Stimulated activated CD4-positive, alpha-beta T cell treated with anti-CD3 and anti-CD28 coated beads, Interleukin-15, amount 100 ng/mL, for 1 hour (primary cell): ENCODE measurements at places on chromosomes 7 and 10.

- no peak for DNase-seq
Measured at GRCh38 chr7:15821484-15822427, 135.3 kb upstream of the MEOX2 start.

DNA sequence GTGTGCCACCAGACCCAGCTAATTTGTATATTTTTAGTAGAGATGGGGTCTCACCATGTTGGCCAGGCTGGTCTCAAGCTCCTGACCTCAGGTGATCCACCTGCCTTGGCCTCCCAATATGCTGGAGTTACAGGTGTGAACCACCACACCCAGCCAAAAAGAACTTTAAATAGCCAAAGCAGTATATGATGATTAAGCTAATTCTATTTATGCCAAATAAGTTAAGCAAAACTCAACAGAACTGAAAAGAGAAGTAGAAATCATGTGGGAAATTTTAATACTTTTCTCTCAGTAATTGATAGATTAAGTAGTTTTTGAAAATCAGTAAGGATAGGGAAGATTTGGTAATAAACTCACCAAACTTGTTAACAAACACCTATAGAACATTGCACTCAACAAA lies 24.5 kb upstream of the RHEB start:
- DNase-seq, result no peak

GRCh38 chr7:68205826-68206225 lies 1209.2 kb downstream of the TYW1 start:
- no peak for DNase-seq

- no peak for DNase-seq
Measured at GRCh38 chr7:65976659-65977196, 5.3 kb downstream of the GUSB start.

DNA sequence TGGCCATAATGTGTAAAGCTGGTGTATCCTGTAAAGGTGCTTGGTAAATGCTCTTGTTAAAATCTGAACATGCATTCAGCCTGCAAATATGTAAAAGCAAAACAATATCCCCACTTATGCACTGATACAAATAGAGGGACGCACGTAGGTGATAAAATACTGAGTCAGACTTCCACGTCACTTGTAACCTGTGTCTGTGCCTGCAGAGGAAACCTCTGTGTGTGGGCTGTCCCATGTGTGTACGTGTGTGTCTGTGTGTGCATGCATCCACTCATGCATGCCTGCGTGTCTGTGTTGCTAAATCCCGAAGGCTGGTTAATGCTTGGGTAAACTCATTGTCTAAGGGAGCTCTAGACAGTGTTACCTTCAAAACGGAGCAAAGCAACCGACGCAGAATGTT lies 68.9 kb downstream of the KLF6 start:
- no peak for DNase-seq

- no peak for DNase-seq
Measured at GRCh38 chr10:131663351-131663750, 237.5 kb upstream of the PPP2R2D start.

DNA sequence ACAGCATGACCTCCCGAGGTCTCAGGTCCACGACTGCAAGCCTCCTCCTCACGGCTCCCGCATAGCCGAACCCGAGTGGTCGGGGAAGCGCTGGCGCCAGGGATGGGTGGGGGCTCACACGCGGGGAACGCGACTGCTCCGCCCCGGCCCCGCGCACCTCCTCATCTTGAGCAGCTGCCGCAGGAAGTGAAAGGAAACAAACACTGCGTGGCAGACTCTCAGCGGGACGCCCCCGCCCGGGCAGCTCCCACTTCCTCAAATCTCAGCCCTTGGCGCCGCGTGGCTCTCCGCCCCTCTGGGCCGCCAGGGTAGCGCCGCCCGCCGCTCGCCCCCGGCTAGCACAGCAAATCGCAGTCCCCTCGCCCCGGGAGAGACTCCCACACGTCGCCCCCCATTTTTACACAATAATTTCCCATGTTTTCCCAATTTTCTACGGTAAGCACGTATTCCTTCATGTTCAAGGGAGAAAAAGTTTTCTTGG lies at the start of gene TMEM243:
Gene TMEM243 (minus strand): TSS at position 188 of the 481 bp plus-strand sequence. CDS start 229 bp downstream, outside the sequence.
- DNase-seq, result peak; percentile 64

DNA sequence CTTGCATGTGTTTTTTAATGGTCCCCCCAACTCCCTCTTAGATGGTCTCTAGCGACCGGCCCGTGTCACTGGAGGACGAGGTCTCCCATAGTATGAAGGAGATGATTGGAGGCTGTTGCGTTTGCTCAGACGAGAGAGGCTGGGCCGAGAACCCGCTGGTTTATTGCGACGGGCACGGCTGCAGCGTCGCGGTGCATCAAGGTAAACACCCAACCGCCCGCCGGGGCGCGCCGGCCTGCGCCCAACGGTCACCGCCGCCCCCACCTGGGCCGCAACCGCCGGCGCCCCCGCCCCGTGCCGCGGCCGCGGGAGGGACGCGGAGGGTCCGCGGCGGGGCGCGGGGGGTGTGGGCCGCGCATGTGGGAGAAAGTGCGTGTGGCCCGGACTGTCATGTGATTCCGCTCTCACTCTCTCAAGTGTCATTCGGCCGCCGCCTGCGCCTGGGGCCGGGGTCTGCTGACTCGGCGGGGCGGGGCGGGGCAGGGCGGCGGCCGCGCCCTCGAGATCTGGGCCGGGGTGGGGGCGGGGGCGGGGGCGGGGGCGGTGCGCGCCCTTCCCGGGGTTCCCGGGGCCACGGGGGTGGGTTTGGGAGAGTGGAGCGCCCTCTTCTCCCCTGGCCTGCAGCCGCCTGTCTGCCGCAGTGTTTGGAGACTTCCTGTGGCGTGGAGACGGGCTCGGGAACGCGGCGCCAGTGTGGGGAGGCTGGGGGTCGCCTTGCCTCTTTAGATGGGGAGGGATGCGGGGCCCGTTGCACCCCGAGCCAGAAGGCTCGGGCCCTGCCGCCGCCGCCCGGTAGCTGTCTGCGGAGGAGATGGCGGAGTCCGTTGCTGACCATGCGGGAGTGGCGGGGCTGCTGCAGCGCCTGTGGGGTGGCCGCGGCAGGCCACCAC lies 817 bp downstream of the MLLT10 start:
- peak; percentile 26 for DNase-seq

DNA sequence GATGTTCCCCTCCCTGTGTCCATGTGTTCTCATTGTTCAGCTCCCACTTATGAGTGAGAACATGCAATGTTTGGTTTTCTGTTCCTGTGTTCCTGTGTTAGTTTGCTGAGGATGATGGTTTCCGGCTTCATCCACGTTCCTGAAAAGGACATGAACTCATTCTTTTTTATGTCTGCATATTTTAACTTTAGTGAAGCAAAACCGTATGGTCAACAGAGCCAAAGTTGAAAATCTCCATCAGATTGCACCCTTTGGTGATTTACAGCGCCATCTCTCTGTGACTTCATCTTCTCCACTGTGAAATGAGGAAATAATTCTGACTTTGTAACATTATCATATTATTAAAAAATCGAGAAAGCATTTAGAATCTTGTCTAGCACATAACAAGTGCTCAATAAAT lies 132.3 kb upstream of the PLXDC2 start:
- DNase-seq, result no peak

GRCh38 chr7:1076184-1077072 lies 11.5 kb upstream of the GPER1 start:
- DNase-seq, result no peak

GRCh38 chr7:126774077-126774476 lies 478.7 kb downstream of the GRM8 start:
- DNase-seq, result no peak

DNA sequence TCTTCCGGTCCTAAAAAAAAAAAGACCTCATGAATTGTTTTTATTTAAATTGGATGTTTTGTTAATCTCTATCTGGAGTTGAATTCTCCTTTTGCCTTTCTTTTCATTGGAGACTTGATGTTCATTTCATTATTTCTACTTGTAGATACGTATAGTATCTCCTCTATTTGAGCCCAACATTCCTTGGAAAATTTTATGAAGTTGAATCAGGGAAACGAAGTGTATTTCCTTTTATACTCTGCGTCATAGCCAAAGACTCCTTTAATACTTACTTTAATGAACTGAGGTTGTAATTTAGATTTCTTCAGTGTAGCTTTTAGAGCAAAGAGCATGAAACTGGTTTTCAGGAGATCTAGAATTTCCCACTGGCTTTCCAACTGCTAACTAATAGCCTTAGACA lies 132.4 kb downstream of the KIAA1217 start:
- no peak for DNase-seq

DNA sequence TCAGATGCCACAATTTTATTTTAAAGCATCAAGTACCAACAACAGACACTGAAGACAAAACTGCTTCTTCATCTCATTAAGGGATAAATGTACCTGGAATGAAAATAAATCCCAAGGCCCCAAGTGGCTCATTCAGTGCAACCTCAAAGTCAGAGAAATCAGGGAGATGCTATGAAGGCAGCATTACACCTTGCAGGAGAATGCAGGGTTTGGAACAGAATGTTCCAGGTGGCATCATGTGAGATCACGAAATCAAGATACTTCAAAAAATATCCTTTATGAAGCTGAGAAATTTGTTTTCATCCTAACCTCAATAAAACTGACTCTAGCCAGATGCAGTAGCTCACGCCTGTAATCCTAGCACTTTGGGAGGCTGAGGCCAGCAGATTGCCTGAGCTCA lies 477.1 kb downstream of the PLXNA4 start:
- DNase-seq, result no peak

- no peak for DNase-seq
Measured at GRCh38 chr7:94391726-94392392, 2.8 kb upstream of the COL1A2 start.

- DNase-seq, result no peak
Measured at GRCh38 chr10:52229291-52229931, 84.7 kb upstream of the DKK1 start.

DNA sequence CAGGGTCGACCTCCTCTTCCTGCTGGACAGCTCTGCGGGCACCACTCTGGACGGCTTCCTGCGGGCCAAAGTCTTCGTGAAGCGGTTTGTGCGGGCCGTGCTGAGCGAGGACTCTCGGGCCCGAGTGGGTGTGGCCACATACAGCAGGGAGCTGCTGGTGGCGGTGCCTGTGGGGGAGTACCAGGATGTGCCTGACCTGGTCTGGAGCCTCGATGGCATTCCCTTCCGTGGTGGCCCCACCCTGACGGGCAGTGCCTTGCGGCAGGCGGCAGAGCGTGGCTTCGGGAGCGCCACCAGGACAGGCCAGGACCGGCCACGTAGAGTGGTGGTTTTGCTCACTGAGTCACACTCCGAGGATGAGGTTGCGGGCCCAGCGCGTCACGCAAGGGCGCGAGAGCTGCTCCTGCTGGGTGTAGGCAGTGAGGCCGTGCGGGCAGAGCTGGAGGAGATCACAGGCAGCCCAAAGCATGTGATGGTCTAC lies 46.9 kb downstream of the VWA2 start:
- no peak for DNase-seq

- no peak for DNase-seq
Measured at GRCh38 chr7:886626-887487, 10.5 kb downstream of the GET4 start.

- no peak for DNase-seq
Measured at GRCh38 chr10:89391907-89392756, at the start of gene IFIT1. TSS of gene IFIT1 (plus strand) at chr10:89392623. CDS start at chr10:89392713, 90 bp downstream.
